Fibroblast of skin of back (primary cell): ENCODE measurements at places on chromosomes 3 and 15.

- peak; percentile 26 for DNase-seq
Measured at GRCh38 chr15:27438403-27439375, 467.7 kb downstream of the GABRG3 start.

- peak; percentile 17 for DNase-seq
Measured at GRCh38 chr15:91407269-91407889, 307.3 kb downstream of the SV2B start.

DNA sequence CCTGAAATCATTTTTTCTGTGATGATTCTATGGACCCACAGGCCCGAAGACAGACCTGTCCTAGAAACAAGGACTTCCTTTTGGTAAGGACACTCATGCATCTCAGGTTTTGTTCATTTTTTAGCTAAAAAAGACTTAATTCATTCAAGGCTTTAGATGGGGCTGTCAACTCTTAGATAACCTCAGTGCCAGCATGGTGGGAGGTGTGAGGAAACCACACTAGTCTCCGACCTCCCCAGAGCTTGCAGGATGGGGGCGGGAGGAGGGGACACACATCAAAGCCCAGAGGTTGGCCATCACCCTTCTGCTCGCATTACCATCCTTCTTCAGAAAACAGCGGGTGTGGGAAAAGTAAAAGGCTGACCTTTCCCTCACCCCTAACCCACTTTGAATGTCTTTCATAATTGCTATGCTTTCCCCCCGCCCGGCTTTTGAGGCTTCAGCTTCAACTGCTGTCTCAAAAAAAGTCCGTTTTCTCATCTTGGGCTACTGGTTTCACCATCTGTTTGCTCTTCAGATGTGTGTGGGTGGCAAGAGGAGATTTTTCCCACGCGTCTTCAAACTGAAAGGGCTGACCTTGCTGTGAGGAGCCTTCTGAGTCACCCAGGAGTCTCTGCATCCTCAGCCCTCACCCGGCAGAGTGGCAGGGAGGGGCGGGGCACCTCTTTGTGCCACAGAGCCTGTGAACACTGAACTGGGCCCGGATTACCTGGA is 27.6 kb upstream of the CXCR6 start:
- DNase-seq: peak; percentile 68

DNA sequence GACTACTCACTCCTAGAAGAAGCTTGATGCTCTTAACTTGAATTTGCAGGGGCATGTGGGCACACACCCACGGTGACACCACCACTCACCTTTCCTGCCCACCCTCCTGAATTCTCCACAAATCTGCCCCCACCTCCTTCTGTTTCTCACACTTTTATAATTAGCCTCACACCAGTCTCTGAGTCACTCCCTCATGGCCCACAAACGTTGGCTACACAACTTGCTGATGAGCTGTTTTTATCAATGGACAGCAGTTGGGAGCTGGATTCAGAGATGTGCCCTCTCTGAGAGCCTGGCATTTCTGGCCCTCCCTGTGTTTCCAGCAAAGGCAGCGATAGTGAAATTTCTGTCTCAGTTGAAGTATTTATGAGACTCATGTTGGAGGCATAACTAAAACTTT is 1.3 kb downstream of the COLQ start:
- DNase-seq: peak; percentile 9

DNA sequence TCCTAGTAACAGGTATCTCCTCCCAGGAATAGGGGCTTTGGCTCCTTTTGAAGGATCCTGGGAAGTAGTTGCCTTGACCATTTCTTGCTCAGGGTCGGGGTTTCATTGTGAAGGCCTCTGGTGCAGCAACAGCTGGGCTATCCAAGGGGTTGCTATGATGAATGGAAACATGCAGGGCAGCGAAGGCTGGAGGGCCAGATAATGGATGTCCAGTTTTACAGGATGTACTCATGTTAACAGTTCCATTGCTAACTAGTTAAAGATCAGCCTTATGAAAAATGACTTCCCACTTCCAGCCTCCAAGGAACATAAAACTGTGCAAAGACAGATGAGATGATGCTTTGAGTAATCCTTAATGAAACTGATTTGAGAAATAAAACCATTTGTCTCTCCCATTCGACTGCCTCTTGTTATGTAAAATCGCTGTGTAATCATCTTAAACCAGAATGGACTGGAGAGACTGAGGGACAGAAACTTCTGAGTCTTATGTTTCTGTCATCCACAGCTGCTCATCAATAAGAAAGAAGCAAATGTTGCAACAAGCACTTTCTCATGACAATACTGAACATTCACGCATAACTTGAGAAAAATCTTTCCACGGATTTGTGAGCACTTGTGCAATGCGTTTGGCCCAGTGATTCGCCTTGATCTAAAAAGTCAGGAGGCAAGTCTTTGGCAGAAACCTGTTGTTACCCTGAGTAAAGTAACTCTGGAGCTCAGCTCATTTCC is 473.5 kb upstream of the RGMA start:
- no peak for DNase-seq

DNA sequence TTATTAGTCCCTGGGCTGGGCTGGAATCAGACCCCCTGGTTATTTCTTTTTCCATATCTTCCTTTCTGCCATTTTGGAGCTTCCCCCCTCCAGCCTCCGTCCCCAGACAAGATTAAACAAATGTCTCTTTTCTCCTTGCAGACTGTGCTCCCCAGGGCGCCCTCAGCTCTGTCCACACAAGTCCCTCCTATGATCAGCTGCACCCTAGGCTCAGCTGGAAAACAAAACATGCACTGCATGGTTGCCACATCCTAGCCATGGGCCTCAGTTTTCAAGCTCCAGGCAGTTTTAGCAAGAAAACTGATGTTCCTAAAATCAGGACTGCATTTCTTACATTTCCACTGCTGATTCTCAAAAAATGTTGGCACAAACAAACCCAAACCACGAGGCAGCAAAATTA is 23.5 kb upstream of the RFTN1 start:
- no peak for DNase-seq

- no peak for DNase-seq
Measured at GRCh38 chr3:9119331-9119730, 130.1 kb downstream of the SRGAP3 start.

GRCh38 chr3:32240159-32240545 is 1.7 kb downstream of the CMTM8 start:
- peak; percentile 23 for DNase-seq

DNA sequence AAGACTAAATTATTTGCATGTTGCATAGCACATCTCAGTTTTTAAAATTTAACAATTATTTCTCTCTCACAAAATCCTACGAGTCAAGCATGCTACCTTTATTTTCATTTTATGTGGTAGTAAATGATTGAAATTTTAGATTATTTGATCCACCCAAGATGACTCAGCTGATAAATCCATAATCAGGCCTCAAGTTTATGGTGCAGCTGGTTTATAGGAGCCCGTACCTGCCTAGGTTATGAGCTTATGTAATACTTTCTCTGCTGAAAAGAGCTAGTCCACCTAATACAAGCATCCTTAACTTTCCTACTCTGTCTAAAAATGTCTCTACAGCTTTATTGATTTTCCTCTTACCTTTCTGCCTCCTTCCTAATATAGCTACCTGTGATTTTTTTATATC is 41.2 kb downstream of the SLC2A2 start:
- DNase-seq: no peak

GRCh38 chr15:36726224-36726623 is 146.8 kb downstream of the CDIN1 start:
- DNase-seq: no peak

DNA sequence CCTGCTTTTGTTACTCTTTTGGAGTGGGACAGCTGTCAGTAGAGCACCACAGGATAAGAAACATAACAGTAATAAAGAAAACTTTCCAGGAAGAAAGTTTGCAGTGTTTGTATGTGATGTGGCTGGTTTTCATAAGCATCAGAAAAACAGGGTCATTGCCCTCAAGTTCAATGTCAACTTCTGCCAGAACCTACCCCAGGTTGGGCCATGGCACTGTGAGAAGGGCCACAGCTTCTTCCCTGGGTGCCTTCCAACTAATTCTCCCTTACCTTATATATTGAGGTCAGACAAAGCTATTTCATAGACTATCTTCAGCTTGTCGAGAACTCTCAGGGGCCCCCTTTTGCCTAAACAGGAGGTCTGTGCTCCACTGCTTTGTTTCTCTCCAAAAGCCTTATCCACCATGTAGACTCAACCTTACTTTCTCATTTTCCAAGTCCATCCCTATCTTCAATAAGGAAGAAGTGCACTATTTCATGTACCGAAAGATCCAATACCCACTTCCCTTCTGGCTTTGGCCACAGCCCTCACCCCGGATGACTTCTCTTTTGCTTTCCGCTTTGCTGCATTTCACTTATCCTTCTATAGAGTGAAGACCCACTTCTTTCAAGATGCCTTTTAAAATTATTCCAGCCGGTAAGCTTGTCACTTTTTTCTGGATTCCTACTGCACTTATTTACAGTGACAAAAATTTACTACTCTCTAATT is 38.2 kb upstream of the PLCL2 start:
- no peak for DNase-seq

- peak; percentile 51 for DNase-seq
Measured at GRCh38 chr3:29072611-29073010, 208.3 kb upstream of the RBMS3 start.

DNA sequence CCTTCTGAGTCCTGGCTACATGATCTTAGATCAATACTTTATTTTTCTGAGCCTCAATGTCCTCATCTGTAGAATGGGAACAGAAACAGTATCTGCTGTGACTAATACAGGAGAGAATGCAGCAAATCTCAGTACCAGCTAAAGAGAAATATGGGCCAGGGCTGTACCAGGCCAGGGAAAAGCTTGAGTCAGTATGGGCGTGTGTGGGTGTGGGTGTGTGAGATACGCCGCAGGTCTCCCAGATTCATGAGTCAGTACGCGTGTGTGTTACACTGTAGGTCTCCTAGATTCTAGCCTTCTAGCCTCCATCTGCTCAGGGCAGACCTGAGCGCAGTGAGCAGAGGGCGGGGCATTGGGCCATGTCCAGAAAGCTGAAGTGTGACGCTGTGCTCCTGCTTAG is 15.2 kb downstream of the GNAI2 start:
- DNase-seq: peak; percentile 79

- DNase-seq: no peak
Measured at GRCh38 chr3:163707659-163708058, 1370.6 kb downstream of the SI start.

- DNase-seq: no peak
Measured at GRCh38 chr15:92454555-92455105, 60.9 kb downstream of the ST8SIA2 start.

DNA sequence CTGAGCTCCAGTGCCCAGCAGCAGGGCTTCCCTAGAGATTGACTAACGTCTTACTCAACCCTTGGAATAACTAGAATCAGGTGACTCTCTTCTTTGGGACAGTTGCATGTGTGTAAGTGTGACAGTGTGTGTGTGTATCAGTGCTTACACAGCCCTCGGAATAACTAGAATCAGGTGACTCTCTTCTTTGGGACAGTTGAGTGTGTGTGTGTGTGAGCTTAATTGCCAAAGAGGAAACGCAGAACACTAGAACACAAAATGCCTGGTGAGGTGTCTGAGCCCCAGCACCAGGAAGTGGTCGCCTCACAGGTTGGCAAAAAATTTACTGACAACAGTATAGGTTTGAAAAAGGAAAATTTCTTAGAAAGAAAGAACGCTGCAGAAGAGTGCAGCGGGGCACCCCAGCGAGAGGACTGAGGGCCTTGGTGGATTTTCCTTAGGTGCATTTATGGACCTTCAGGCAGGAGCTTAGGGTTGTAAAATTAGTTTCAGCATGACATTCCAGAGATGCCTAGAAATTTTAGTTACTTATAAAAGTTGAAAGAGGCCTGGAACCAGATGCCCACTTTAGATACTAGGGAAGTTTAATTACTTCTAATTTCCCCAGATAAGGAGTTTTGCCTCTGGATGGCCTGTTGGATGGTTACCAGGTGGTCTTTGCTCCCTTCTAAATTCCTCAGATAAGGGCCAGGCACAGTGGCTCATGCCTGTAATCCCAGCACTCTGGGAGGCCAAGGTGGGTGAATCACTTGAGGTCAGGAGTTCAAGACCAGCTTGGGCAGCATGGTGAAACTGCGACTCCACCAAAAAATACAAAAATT is 3.7 kb upstream of the WDR82 start:
- no peak for DNase-seq
